ENCODE measurements at places on chromosomes 16 and 17.

- DNase-seq: peak; percentile 95
Measured at GRCh38 chr16:81035398-81035974, at the start of gene ATMIN. Gene ATMIN, plus strand, starts transcription at chr16:81035842. Its CDS starts 29 bp downstream, at chr16:81035871.

DNA sequence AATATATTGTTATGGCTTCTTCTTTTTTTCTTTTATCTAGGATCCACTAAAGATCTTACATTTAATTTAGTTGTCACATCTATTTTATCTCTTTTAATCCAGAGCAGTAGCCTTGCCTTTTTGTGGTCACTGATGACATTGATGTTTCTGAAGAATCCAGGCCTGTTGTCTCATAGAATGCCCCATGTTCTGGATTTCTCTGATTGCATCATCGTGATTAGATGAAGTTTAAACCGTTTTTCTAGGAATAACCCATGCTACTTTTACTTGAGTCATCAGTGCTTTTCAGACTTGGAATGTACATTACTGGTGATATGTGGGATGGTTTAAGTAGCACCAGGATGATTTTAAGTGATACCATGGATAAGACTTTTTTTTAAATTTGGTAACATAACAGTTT is 106.4 kb upstream of the CES5A start:
- DNase-seq: no peak

DNA sequence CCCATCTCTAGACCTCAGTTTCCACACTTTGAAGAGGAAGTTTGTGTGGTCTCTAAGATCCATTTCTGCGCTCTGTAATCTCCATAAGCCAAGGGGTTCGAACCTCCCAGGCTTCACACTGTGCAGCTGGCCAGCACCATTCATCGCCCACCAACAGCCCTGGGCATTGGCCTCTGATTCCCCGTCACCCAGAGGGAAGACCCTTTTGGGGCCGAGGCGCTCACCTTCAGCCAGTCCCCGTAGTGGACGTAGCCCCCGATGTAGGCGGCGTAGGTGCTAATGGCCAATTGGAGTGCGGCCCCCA is 678 bp downstream of the TMEM101 start:
- no peak for DNase-seq

GRCh38 chr17:19551165-19551564 is 17.5 kb downstream of the SLC47A1 start:
- no peak for DNase-seq

DNA sequence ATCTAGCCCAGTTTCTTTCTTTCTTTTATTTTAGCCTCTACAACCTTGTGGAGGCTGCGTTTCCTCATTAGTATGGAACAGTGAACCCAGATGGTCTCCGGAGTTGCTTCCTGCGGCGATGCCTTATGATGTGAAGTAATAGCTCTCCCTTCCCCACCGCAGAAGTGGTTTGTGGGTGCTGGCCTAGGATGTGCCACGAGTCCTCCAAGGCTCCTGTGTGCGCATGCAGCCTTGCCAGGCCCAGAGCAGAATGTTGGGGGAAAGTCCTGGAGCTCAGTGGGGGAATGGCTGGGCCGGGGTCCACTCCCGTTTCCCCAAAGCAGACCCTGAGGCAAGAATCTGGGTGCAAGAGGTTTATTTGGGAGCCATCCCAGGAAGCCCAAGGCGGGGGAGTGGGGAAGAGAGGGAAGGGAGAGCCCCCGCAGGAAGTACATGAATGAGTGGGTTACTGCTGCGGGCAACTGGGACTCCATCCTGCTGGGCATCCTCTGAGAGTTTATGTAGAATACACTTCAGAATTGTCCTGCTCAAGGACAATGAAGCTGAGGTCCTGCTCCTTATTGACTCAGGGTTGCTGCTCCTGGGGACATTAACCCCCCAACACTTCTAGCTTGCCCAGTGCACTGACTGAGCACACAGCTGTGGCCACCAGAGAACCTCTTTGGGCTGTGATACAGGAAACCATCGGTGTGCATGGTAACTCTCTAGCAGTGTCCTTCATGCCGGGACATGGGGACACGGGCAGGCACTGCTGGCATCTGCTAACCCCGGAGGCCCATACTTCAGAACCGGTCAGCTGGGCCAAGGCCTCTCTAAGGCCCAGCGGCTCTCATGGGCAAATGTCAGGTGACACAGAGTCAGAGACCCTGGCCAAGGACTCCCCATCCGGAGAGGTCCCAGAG is 3.7 kb upstream of the HCRT start:
- no peak for DNase-seq

DNA sequence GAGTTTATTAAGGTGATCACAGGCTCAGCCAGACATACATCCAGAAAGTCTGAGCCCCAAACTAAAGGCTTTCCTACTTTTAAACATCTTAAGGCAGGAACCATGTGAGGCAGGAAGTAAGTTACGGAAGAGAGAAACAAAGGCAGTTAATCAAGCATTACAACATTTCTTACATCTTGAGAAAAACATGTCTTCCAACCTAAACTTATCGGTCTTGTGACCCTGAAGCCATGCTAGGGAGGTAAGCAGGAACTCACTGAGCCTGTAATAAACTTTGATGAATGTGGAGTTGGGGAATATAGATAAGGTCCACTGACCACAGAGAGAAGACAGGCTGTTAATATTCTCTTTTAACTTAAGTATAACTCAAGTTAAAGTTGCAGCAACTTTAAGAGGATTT is 3.5 kb upstream of the ACSM3 start:
- DNase-seq: no peak

Data from mesenteric fat pad (tissue), 1 donor.